ENCODE measurements at places on chromosomes 2 and 18.

DNA sequence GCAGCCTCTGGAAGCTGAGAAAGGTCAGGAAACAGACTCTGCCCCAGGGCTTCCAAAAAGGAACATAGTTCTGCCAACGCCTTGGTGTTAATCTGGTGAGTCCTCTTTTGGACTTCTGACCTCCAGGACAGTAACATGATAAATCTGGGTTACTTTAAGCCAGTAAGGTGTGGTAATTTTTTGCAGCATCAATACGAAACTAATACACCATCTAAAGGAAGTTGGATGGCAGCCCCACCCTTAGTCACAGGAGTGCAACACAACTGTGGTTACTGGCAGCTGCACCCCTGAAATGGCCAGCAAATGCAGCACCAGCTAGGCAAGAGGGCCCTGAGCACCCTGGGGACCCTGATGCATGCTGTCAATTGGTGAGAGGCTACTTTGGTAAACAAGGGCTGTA, 25.8 kb downstream of the CREG2 start:
- DNase-seq: no peak

- DNase-seq: no peak
These were observed 17.9 kb downstream of the PPP3R1 start for GRCh38 chr2:68234405-68234804.

DNA sequence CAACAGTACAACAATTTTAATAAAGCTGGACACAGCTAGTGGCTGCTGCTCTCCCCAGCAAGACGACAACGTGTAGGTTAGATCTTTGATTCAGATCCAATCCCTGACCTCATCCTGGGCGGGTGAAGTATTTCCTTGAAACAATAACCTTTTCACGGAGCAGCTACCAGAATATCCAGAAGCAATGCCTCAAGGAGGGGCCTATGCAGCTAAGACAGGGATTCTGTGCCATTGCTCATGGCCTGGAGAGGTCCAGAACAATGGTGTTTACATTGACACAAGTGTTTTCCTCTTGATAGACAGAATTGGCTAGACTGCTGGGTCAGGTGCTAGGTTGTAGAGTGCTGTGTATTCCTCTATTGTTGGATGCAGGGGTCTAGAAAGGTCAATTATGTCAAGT, 520.1 kb downstream of the BCL11A start:
- DNase-seq: no peak

- DNase-seq: peak; percentile 70
These were observed 219.6 kb downstream of the LTBP1 start for GRCh38 chr2:33166287-33166881.

- no peak for DNase-seq
These were observed 7.1 kb downstream of the CCNYL1 start for GRCh38 chr2:207718521-207718920.

- DNase-seq: no peak
These were observed 94.4 kb downstream of the STK39 start for GRCh38 chr2:168152902-168153530.

- DNase-seq: no peak
These were observed 222.0 kb upstream of the RAB6C start for GRCh38 chr2:129757366-129757914.

DNA sequence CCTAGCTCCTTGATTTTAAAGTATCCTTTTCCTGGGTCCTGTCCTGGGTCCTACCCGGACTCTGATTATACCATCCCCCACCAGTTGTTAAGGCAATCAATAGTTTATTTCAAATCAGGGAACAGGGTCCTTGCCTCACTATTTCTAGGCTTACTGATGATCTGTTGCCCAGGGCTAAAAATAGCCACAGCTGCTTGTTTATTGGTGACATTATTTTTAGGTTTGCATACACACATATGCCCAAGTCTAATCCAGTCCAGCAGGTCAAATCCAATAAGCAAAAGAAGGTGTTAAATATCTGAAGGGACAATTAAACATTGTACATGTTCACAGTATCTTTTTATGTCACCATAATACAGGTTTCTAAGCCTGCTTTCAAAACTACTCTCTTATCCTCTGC, 66.0 kb downstream of the RAB10 start:
- DNase-seq: no peak

- DNase-seq: no peak
These were observed 217.9 kb downstream of the VAPA start for GRCh38 chr18:10131460-10132395.

GRCh38 chr2:47265751-47266231, 110.7 kb upstream of the STPG4 start:
- DNase-seq: no peak

DNA sequence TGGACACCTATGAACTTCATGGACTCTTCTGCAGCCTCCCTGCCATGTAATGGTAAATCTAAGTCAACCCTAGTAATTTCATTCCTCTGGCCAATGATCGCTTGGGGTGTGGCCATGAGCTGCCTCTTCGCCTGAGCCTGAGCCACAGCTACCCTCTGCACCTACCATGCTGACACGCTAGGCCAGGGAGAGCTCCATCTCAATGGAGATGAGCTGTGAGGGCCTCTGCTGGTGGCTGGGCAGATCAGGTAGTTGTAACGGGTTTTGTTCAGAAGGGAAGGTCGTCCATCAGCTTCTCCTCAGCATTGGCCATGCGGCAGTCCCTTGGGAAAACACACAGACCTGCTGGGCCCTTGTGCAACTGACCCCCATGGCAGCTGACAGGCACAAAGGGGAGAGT, 24.4 kb downstream of the MPHOSPH10 start:
- DNase-seq: no peak

DNA sequence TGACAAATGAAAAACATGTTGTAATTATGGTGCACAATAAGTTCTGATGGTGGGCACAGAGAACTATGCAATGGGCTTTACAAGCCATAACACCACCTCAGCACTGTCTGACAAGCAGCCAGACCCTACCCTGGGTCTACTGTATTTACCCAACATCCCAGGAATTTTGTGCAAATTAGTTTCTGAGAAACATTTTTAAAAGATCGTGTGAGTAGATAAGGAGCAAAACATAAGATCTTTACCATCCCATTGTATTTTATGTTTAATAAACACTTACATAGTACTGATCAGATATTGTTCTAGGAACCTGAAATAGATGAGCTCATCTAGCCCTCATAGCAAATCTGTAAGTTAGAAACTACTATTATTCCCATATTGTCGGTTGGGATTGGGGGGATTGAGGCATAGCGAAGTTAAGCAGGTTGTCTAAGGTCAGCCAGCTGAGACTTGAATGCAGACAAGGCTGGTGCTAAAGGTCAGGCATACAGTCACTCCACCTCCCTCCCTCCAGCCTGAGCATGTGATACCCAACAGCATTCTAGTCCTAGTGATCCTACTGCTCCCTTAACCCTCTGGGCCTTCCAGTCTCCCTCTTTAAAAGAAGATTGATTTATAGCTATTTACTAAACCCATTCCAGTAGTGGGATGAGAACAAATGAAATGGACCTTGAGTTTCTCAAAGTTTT, 67.4 kb upstream of the STAM2 start:
- DNase-seq: no peak

GRCh38 chr2:16677875-16678274, 12.2 kb upstream of the CYRIA start:
- DNase-seq: no peak

- DNase-seq: peak; percentile 34
These were observed 30.6 kb downstream of the MAPRE2 start for GRCh38 chr18:35071819-35072247.

DNA sequence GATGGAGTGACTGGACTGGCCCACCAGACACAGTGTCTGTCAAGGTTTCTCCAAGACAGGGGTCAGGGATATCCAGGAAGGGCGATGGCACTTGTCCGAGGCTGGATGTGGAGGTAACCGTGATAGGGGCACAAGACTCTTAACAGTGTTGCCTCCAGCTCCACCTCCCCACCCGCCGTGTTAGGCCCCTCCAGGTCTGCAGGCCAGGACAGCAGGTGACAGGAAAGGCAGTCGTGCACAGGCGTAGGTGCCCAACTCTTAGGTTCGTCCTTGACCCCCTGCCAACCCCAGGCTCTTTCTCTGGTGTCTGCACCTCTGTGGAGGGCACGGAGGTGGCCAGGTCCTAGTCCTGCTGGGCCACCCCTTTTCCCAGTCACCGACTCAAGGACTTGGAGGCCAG, 10.1 kb downstream of the ITM2C start:
- no peak for DNase-seq
